ENCODE measurements at places on chromosomes 3 and 15.

GRCh38 chr3:183818041-183818620, 7.2 kb downstream of the MAP6D1 start:
- DNase-seq, result no peak

- no peak for DNase-seq
Observed at GRCh38 chr3:134690226-134690625, 39.4 kb upstream of the KY start.

- DNase-seq, result no peak
Observed at GRCh38 chr15:41331833-41332193, 578 bp downstream of the OIP5 start.

DNA sequence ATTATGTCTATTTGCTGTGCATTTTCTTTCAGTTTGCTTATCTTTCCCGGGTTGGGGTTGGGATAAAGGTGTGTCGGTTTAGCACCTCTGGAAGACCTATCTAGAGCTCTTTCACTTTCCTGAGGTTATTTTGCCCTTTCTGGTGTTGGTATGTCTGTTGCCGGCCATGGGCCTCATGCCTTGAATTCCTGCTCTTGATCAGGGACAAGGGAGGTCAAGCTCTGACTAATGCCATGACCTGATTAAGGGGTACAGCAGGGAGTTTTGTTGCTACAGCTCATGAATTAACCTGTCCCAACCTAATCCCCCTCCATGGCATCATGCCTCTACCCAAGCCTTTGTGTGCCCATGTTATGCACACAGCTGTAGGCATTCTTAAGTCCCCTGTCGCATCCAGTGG, 70.5 kb upstream of the GOLGA6B start:
- DNase-seq, result no peak

DNA sequence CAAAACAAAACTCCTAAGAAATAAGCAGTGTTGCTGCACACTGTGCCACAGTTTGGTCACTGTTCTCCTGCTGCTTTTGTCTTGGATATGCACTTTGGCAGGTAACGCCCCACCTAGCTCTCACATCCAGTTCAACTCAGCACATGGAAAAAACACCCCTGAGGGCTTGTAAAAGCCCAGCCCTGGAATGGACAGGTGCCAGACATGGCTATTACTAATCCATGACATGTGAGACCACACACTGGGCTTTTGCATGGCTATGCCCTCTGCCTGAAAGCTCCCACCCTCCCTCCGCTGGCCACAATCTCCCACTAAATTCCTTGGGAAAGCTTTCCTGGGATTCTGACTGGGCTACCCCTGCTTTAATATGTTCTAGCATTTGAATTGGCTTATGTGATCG, 24.7 kb upstream of the ZBED2 start:
- no peak for DNase-seq
